Naive thymus-derived CD4-positive, alpha-beta T cell (primary cell): ENCODE measurements at places on chromosomes 1 and 21. TPM values are rescaled to one million over a fixed set of nuclear protein-coding genes. Genes with fewer than 3 reads are reported as not detected.

DNA sequence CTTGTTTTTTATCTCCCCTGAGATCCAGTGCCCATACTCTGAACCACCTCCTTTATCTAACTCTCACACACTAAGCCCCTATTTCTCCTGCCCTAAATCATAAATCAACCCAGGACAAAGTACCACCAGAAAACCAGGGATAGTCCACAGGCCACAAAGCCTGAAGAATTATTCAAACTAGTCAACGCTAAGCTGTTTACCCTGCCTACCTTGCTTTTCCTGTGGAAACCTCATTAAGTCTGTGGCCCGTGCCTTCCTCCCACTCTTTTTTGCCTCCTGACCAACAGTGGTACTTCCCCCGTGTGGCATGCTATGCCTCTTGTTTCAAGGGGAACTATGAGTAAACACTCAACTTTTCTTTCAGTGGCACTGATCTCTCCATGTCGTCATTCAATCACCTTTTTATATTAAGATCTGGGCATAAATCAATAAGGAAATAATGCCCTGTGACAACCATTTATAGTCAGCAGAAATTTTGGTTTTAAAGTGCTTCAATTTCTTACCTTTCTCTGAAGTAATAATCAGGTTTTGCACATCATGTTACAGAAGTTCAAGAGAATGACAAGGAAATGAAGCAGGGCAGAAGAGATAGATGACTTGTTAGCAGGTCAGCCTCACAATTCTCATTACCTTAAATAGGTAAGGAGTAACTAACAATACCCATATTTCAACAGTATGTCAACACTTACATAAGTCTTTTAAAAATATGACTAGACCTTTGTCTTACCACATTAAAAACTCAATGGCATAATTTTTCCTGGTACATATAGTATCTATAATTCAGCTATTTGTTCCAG, 32.1 kb downstream of the EYA3 start:
- no peaks in the 10 kb centered on the region for H3K27me3 ChIP-seq
- DNase-seq: peak; percentile 18
- H3K4me1 ChIP-seq: peaks cover 24% of the 10 kb centered on the region
- no peaks in the 10 kb centered on the region for H3K36me3 ChIP-seq

DNA sequence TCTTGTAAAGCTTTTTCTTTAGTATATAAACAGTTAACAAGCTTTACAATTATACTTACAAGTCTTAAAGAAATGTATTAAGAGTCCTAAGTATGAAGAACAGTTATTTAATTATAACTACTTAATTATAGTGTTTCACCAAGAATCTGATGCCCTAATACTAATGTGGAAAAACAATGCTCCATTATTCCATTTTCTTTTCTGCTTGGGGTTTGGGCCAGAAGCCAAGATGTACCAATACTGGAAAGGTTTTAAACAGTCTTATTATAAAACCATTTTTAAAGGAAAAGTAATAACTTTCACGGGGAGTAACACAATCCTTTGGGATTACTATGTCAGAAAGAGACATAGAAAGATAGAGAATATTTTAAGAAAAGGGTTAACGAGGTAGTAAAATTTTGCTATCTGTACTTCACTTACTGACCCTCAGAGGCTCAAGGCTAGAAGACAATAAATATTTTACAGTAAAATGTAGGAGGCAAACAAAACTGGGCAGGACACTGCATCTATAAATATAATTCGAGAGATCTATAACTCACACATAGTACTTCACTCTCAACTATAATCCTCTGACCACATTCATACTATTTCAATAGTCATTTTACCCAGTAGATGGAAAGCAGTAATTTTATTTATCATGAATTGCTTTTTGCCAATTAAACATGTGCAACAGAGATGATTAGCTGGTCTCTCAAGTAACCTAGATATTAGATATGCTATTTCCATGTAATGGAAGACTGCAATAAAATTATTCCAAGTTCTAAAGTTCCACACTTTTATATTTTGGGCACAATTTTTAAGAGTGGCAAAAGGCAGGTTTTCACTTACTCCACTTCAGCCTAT, 63.9 kb downstream of the LTN1 start:
- DNase-seq: no peak
- no peak overlapping the region for H3K27ac ChIP-seq
- no peaks in the 10 kb centered on the region for H3K4me1 ChIP-seq
- H3K27me3 ChIP-seq: no peaks in the 10 kb centered on the region

The CFAP74 gene
- not detected in 2 replicates for total RNA-seq

DNA sequence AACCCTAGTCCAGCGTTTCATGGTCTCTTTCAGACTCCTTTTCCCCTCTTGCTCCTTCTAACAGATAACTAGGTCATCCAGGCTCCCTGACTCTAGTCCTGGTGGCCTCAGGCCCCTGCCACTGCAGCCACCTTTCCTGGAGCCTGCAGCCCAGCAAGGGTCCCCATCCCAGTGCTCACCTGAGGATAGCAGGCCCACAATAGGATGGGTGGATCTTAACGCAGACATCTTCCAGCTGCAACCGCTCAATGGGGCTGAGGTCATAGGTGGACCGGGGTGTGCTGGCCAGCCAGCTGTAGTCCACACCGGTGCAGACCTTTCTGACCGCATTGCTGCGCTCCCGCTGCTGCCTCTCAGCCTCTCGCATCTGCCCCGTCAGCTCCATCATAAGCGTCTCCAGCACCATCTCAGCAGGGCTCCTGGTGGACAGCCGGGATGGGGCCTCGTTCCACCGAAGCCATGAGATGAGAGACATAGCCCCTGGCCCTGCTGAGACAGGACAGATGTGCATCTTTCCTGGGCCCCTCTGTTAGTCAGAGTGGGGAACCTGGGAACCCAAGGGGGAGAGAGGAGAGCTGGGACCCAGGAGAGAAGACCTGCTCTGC, 10.9 kb downstream of the RD3 start:
- H3K4me3 ChIP-seq: no peak overlapping the region
- no peak overlapping the region for H3K27ac ChIP-seq
- no peaks in the 10 kb centered on the region for H3K36me3 ChIP-seq
- no peaks in the 10 kb centered on the region for H3K4me1 ChIP-seq
- no peaks in the 10 kb centered on the region for H3K27me3 ChIP-seq

The SLFNL1 gene
- total RNA-seq: 0.19 TPM

GRCh38 chr21:32844653-32845436, 73.3 kb upstream of the PAXBP1 start:
- H3K27me3 ChIP-seq: no peaks in the 10 kb centered on the region
- DNase-seq: no peak
- H3K27ac ChIP-seq: no peak overlapping the region
- no peak overlapping the region for H3K4me3 ChIP-seq
- no peaks in the 10 kb centered on the region for H3K36me3 ChIP-seq

The TRABD2B gene
- not detected for total RNA-seq

- DNase-seq: no peak
- no peaks in the 10 kb centered on the region for H3K27me3 ChIP-seq
- H3K36me3 ChIP-seq: peaks cover 18% of the 10 kb centered on the region
- no peak overlapping the region for H3K27ac ChIP-seq
- no peaks in the 10 kb centered on the region for H3K4me1 ChIP-seq
Measured at GRCh38 chr1:40270152-40270834, 12.3 kb downstream of the ZMPSTE24 start.

DNA sequence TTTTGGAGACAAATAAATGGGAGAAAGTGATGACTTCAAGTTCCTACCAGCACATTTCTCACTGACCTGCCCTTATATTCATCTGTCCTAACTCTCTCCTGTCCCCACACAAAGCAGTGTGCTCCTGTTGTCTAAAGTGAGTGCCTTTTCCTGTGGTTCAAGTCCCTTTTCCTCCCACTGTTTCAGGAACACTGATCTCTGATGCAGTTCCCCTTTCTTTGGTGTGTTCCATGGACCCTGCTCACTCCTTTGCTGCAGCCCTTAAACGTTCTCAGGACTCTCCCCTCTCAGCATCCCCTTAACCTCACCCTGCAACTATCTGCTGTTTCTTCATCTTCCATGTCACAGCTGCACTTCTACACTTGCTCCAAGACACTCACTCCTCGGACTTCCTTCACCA, 195.8 kb upstream of the ETV3 start:
- DNase-seq: no peak
- no peaks in the 10 kb centered on the region for H3K4me1 ChIP-seq
- H3K4me3 ChIP-seq: no peak overlapping the region
- H3K27me3 ChIP-seq: no peaks in the 10 kb centered on the region
- H3K27ac ChIP-seq: no peak overlapping the region
- no peaks in the 10 kb centered on the region for H3K36me3 ChIP-seq

DNA sequence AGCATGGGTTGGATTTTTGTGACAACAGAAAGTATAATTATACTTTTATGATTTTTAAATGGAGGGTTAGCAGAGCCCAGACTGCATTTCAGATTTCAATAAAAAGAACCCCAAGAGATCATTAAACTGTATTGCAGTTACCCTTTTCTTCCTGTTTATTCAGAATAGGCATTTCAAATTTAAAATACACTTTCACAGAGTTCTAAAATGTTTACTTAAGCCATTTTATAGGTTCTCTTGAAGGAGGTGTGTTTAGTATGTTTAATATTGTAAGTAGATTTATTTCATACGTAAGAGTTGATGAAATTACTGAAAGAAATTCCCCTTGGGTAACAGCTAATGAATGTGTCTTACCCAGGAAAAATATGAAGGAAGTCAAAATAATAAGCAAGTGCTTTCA, 17.4 kb downstream of the UAP1 start:
- no peaks in the 10 kb centered on the region for H3K4me1 ChIP-seq
- H3K27ac ChIP-seq: no peak overlapping the region
- no peak overlapping the region for H3K4me3 ChIP-seq
- DNase-seq: no peak
- peaks cover 3% of the 10 kb centered on the region for H3K36me3 ChIP-seq
- H3K27me3 ChIP-seq: no peaks in the 10 kb centered on the region

The F13B gene
- not detected in 2 replicates for total RNA-seq

DNA sequence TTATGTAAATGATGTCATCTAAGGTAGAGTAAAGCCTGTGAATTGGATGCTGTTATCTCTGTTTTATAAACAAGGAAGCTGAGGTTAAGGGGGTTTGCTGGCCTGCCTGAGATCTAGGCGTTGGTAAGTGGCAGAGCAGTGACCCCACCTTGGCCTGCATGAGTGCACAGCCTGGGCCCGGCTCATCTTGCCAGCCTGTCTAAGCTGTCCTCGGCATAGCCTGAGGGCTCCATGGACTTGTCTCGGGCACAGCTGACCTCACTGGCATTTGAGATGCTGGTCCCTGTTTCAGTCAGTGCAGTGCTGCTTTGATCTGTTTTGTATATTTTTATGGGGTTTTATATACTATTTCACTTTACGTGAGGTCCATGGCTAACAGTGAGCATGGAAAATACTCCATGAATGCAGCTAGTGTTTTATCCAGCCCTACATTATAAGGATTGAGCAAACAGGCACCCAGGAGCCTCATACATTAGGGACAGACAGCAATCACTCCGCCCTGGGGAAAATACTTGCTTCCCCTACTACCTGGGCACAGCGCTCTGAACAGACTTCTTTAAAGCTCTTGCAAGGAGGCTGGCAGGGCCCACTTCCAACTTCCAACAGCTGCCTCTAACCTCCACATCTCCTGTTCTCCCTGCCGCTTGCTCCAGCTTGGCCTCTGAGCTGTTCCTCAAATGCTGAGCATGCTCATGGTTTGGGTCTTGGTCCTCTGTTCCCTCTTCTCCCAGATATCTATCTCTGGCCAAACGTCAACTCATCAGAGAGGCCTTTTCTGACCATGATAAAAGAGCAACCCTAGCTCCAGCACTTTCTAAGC, 150.6 kb upstream of the HMGB4 start:
- no peaks in the 10 kb centered on the region for H3K27me3 ChIP-seq
- no peak overlapping the region for H3K27ac ChIP-seq
- H3K4me3 ChIP-seq: no peak overlapping the region
- no peaks in the 10 kb centered on the region for H3K36me3 ChIP-seq
- no peaks in the 10 kb centered on the region for H3K4me1 ChIP-seq
- no peak for DNase-seq

DNA sequence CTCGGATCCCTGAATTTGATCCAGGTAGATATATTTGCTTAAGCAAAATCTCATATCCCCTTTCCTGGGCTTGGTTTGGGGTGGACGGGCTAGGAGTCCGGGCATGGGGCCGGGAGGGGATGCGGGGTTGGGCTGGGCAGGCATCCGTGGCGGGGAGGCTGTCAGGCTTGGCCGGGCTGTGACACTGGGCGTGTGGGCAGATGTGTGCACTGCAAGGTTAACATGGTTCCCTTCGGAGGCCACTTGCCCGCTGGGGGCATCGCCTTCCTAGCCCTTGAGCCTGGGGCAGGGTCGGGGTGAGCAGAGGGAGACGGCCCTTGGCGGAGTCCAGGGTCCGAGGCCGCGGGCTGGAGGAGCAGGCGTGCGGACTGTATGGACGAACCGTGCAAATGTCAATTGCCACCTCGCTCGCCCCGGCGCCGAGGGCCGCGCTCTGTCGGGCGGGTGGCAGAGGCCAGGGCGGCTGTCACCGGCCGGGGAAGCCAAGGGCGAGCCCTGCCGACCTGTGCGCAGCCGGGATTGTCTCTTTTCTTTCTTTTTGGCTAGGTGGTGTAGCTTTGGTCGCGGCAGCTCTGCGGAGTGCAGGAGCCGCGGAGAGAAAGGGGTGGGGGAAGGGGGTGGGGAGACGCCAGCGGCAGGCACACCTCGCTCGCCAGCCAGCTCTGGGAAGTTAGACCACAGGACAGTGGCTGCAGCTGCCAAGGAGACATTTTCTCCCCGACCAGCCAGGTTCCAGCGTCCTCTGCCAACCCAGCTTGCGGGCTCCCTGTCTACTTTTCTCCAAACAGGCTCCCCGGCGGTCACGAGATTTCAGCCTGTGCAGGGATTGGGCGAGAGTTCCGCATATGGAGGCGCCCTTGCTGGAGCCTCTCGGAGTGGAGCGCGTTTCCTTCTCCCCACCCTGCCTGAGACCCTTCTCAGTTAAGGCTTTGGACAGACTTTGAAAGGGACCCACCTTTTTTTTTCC, 1.3 kb downstream of the RCOR3 start:
- H3K4me3 ChIP-seq: peak overlapping the region; percentile 83
- no peaks in the 10 kb centered on the region for H3K36me3 ChIP-seq
- peaks cover 17% of the 10 kb centered on the region for H3K4me1 ChIP-seq
- peak; percentile 49 for DNase-seq

- H3K27ac ChIP-seq: no peak overlapping the region
- H3K4me1 ChIP-seq: peaks cover 14% of the 10 kb centered on the region
- no peak for DNase-seq
- H3K4me3 ChIP-seq: no peak overlapping the region
- no peaks in the 10 kb centered on the region for H3K36me3 ChIP-seq
Measured at GRCh38 chr1:169590932-169591331, 4.7 kb upstream of the F5 start.

- no peak for DNase-seq
- H3K4me1 ChIP-seq: no peaks in the 10 kb centered on the region
- no peak overlapping the region for H3K27ac ChIP-seq
- H3K27me3 ChIP-seq: no peaks in the 10 kb centered on the region
- H3K36me3 ChIP-seq: no peaks in the 10 kb centered on the region
- no peak overlapping the region for H3K4me3 ChIP-seq
Measured at GRCh38 chr1:212975111-212975918, 25.0 kb downstream of the VASH2 start.

- no peak for DNase-seq
- H3K4me1 ChIP-seq: peaks cover under 1% of the 10 kb centered on the region
- H3K4me3 ChIP-seq: no peak overlapping the region
- no peaks in the 10 kb centered on the region for H3K36me3 ChIP-seq
- no peak overlapping the region for H3K27ac ChIP-seq
Measured at GRCh38 chr1:169610858-169611257, 19.1 kb downstream of the SELP start.

- no peaks in the 10 kb centered on the region for H3K27me3 ChIP-seq
- H3K4me3 ChIP-seq: no peak overlapping the region
- DNase-seq: no peak
Measured at GRCh38 chr1:203081465-203082230, 4.2 kb downstream of the MYOG start.

The CD244 gene
- total RNA-seq: 0.27 TPM

- no peak overlapping the region for H3K27ac ChIP-seq
- H3K4me1 ChIP-seq: no peaks in the 10 kb centered on the region
- H3K36me3 ChIP-seq: peaks cover under 1% of the 10 kb centered on the region
- no peaks in the 10 kb centered on the region for H3K27me3 ChIP-seq
- no peak overlapping the region for H3K4me3 ChIP-seq
Measured at GRCh38 chr1:205604825-205605505, 26.8 kb downstream of the ELK4 start.
